ENCODE measurements at places on chromosomes 11 and 22. TPM values are rescaled to one million over a fixed set of nuclear protein-coding genes. Genes with fewer than 3 reads are reported as not detected.

GRCh38 chr11:101031713-101032112 is 97.9 kb downstream of the PGR start:
- no peak for DNase-seq

DNA sequence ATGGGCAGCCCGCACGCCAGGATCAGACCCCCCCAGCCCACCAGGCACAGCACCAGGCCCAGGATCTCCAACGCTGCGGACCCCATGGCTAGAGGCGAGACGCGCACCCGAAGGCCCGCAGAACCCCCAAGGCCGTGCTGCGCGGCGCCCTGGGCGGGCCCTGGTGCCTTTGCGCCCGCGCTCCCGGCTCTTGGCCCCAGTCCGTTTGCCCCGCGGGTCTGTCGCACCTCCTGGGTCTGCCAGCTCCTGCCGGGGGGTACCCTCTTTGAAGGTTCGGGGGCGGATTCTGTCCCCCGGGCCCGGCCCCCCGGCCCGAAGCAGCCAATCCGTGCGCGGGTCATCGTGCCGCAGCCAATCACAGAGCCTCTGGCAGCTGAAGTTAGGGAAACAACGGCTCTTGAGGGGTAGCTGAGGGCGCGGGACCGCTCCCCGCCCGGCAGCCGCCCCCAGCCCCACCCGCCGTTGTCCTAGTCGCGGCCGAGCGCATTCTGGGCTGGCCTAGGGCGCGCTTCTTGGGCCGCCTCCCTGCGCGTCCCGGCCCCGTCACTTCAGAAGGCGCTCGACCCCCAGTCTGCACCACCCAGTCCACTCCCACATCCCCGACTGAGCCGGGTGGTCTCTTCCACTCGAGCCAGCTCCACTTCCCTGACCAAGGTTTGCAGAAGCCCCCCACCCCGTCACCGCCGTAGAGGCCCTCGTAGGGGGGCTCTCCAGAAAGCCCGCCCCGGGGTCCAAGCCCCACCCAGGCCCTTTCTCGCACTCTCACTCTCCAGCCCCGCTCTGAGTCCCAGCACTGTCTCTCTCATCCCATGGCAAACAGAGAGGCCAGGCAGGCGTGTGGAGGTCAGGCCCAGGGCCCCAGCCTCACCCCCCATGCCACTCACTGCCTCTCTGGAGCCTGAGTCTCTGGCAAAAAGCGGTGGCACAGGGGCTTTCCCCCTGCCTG is at the start of gene CLDN5:
Gene CLDN5 (minus strand): TSS at position 241 of the 946 bp plus-strand sequence. CDS start 155 bp downstream, at position 86.
- DNase-seq = peak; percentile 59

DNA sequence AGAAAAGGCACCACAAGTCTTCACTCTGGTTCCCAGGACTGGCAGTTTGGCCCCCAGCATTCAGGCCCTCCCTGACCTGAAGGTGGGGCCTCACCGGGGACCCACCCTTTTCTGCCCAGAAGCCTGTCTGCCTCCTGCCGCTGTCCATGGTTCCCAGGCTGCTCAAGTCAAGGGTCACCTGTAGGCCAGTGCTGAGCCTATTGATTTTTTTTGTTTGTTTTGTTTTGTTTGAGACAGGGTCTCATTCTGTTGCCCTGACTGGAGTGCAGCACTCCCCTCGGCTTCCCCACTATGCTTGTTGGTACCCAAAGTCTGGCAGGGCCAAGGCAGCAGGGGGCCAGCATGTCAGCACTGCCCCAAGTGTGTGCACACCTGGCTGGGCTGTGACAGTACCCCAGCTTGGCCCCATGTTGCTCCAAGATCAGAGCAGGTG is 11.0 kb upstream of the MED17 start:
- DNase-seq = no peak

DNA sequence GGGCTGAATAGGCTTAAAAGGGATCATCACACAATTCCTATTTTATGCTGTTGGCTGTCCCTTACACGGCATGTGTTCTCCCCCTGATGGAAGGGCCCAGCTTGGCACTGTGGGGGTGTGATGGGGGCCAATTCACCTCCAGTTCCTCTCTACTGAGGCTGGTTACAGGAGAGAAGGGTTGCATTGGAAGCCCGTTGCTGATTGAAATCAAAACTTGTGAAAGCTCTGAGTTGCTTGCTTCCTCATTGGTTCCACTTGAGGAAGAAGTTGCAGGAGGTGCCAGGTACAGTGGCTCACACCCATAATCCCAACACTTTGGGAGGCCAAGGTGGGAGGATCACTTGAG is 13.3 kb upstream of the PRG2 start:
- no peak for DNase-seq

DNA sequence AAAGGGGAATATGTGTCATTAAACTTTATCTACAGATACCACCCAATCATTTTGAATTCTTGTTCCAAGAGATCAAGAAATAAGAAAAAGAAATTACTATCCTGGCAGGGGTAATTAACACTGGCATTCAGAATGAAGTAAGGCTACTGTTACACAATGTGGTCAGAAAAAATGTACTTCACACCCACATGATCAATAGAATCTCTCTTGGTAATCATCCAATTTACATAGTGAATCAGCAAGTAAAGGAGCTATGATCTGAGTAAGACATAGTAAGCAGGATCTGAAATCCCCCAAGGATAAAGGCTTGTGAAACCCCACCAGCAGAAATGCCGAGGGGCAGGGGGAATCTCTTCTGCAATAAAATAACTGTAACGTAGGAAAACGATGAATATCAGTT is 466.5 kb downstream of the FAM181B start:
- DNase-seq = no peak

- DNase-seq = no peak
Measured at GRCh38 chr11:107752949-107753822, 41.3 kb upstream of the SLN start.

DNA sequence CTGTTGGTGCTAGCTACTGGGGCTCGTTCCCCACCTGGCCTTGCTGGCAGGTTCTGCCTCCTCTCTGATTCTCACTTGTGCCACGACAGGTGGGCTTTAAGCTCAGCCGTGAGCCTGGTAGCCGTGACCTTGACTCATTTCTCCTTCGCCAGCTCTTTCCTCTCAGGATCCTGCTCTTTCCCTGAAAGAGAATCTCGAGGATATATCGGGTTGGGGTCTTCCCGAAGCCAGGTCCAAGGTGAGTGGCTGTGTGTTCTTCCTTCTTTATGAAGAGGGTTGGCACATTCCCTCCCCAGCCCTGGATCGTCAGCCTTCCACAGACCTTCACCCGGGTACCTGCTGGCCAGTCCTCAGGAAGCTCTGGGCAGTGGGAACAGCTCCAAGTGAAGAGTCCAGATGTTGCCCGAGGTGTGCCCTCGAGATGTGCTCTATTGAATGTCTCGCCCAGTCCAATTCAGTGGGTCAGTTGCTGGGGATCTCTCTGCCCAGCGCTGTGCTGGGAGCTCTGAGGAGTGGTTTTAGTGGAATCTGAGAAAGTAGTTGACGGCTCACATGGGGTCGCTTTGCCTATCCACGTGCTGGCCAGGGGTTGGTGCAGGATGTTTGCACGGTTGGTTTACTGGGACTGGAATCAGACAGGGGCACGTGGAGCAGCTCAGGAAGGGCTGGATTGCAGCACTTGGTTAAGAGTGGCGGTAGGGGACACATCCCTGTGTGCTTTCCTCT is 1.4 kb downstream of the ZNF74 start:
- DNase-seq = no peak

GRCh38 chr22:48039326-48039725 is 1276.9 kb downstream of the TBC1D22A start:
- DNase-seq = no peak

DNA sequence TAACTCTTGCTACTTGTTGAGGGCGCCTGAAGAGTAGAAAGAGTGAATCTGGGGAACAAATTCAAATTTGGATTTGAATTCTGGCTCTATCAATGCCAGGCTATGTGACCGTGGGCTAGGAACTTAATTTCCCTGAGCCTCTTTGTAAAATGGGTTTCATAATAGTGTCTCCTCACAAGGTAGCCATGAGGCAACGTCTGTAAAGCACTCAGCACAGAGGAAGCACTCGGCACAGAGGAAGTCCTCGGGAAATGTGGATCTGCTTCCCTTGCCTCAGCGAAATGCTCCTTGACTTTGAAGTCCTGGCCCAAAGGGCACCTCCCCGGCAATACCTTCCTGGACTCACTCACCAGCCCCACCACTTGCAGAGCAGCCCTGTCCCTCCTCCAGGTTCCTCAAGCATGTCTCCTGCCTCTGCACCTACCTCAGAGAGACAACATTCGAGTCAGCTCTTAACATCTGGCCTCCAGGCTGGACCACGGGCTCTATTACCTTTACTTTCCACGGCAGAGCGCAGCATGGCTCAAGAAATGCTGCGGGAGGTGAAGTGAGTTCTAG is 17.7 kb downstream of the CD6 start:
- no peak for DNase-seq

GRCh38 chr11:95335989-95336388 is 105.0 kb upstream of the SESN3 start:
- no peak for DNase-seq

GRCh38 chr22:20441631-20442484 is 4.2 kb upstream of the SCARF2 start:
- DNase-seq = no peak

DNA sequence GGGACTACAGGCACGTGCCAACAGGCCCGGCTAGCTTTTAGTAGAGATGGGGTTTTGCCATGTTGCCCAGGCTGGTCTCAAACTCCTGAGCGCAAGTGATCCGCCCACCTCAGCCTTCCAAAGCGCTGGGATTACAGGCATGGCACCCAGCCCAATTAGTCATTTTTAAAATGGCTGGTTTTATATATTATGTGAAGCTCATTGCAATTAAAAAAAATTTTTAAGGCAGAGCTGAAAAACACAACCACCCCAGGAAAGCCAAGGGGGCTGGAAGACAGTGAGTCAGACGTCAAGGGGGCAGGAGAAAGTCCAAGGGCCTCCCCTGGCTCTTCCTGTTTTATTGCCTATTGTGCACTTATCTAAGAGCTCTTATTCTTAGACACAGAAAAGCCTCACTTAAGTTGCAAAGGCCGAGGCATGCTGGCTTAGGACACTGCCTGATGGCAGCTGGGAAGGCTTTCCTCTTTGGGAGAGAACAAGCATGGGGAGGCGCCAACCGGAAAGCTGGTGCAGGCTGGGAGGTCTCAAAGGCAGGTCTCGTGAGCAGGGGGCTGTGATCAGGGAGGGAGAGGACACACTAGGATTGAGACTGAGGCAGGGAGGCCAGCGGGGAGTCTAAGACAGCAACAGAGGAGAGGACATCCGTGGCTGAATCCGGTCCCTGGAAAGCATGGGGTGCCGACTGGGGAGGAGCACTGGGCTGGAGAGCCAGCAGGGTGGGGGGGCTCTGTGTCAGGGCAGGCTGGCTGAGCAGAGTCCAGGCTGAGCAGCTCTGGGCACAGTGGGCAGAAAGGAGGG is 11.1 kb upstream of the OSM start:
- no peak for DNase-seq

GRCh38 chr11:72042064-72042745 is 38.1 kb downstream of the NUMA1 start:
- no peak for DNase-seq

- no peak for DNase-seq
Measured at GRCh38 chr11:66349084-66349386, 1.6 kb upstream of the B4GAT1 start.

GRCh38 chr11:65779919-65780769 is 632 bp downstream of the AP5B1 start:
- DNase-seq = peak; percentile 42

DNA sequence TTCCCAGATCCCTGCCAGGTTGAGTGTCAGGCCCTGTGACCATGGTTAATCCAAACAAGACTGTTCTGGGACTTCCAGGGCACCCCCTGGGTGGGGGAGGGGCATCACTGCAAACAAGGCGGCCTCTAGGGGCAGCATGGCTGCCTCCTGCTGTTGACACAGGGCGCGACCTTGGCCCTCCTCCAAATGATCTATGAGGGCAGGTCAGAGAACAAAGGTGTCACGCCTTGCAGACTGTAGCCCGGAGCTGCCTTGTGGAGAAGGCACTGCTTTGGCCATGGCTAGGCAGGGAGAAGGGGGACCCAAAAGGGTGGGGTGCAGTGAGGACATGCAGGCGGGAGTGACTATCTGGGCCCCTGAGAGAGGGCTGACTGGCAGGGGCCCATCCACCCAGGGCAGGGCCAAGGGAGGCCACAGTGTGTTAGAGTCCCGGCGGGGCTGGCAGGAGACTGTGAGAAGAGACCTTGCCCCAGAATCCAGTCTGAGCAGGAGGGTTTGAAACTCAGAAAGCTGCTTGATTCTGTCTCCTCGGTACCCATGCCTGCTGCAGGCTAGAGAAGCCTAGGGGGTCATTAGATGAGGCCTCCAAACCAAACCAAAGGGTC is 35.6 kb downstream of the KCNC1 start:
- no peak for DNase-seq

Gene MYBPC3
- polyA plus RNA-seq = not detected

Gene GRIK4
- polyA plus RNA-seq = 2.4 TPM

Gene APLNR
- polyA plus RNA-seq = 47.9 TPM

Gene TRIM64C
- polyA plus RNA-seq = not detected

Gene MPST
- polyA plus RNA-seq = 65.7 TPM

Gene GTSE1
- polyA plus RNA-seq = 31.9 TPM

Gene EIF1AD
- polyA plus RNA-seq = 27.4 TPM

Gene OR52A1
- not detected for polyA plus RNA-seq
